GM20000 (cell line): ENCODE measurements at places on chromosomes 3 and 15.

DNA sequence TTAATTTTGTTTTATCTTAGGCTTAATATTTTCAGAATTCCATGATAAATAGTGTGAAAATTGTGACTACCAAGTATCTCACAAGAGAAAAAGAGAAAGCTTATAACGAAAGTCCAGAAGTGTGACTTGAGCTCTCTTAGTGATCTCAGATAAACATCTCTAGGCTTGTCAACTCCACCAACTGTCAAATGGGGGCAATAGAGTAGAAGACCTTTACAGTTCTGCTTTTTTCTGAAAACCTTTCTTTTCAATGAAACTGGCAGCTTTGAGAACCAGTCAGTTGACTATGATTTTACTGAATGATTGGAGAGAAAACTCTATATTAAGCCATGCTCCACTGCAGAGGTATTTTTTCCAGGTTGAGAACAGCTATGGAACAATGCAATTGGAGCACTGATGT lies 119.2 kb upstream of the TP63 start:
- peak; percentile 43 for DNase-seq

DNA sequence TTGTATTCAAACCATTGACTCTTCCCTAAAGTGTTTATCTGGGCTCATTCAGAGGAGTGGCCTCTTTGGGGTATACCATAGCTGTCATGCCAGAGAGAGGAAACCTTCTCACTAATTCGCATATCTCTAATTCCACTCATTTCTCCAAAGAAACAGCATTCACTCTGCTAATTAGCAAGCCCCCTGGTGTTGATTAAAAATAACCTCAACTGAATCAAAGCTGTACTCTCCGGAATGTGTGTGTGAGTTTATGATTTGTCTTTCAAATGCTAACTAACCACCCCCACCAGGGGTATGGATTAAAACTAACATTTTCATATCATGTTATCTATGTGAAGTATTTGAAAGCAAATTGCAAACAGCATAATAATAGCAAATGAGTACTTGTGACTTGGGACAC lies 45.5 kb downstream of the PAQR5 start:
- no peak for DNase-seq

GRCh38 chr3:100057716-100058575 lies 56.4 kb downstream of the FILIP1L start:
- no peak for DNase-seq

- DNase-seq, result no peak
These were observed 24.4 kb downstream of the MAGEF1 start for GRCh38 chr3:184687363-184688015.

GRCh38 chr3:184260724-184261269 lies 556 bp downstream of the CAMK2N2 start:
- DNase-seq, result peak; percentile 58

GRCh38 chr3:173266441-173266840 lies 125.4 kb upstream of the SPATA16 start:
- no peak for DNase-seq

GRCh38 chr3:95886616-95887015 lies 927.8 kb upstream of the EPHA6 start:
- DNase-seq, result no peak

DNA sequence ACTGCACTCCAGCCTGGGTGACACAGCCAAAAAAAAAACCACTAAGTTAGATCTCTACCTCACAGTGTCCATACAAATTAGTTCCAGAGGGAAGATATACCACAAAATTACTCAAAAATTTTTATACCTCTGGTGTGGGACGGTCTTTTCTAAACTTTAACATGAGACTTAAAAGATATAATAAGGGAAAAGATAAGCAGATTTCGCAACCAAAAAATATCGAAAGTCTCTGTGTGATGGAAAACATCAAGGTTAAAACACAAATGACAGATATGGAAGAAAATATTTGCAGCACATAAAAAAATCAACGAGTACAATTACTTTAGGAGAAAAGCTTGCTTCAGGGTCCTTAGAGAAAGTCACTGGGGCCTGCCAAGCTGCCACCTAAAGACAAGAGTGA lies 10.5 kb downstream of the HDDC3 start:
- DNase-seq, result no peak
